ENCODE measurements at places on chromosomes 3 and 15.

- peak; percentile 64 for DNase-seq
Measured at GRCh38 chr3:11846281-11847266, at the start of gene TAMM41. TAMM41 (minus strand) TSS chr3:11846885; CDS start chr3:11846636, 249 bp downstream.

- no peak for DNase-seq
Measured at GRCh38 chr3:6516143-6516542, 344.8 kb upstream of the GRM7 start.

DNA sequence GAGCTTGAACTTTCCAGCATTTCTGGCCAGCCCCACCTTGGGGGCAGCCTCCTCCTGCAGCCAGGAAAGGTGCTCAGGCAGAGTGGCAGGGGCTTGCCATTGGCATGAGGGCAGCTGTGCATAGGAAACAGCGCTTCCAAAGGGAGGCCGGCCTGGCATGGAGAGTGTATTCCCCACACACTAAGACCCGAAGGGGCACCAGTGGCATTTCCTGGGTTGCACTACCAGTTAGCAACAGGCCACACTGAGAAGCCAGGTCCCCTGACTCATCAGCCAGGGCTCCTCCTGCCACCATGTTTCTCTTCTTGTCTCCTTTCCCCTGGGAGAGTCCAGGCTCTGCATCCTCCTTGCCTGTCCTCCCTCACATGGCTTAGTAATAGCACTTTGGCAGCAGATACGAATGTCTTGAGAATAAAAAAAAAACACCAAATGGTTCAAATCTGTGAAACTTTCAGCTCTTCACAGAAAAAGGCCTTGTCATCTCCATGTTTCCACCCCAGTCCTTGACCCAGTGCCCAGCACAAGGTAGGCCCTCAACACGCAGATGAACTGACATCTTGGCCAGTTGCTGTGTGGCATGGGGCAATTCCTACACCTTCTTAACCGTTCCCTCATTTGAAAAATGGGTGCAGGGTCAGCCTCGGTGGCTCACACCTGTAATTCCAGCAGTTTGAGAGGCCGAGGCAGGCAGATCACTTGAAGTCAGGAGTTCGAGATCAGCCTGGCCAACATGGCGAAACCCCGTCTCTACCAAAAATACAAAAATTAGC, 180.4 kb downstream of the SMAD6 start:
- DNase-seq, result no peak

GRCh38 chr3:120516136-120516535, 65.3 kb upstream of the FSTL1 start:
- no peak for DNase-seq

DNA sequence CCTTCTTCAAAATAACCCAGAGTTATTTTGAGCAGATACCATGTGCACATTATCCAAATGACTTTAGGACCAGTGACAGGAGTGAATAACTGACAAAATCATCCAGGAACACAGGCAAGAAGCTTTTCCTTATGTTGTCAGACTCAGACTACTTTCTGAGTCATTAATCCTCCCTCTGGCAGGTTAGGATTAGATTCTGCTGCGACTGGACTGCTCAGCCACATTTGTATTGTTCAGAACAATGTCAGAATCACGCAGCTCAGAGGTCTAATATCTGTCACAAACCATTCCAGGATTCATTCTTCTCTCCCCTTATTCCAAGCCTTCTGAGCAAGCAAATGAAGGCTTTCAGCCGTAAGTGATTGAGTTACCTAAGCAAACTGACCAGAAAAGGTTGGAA, 34.8 kb upstream of the FAM174B start:
- DNase-seq, result no peak

- no peak for DNase-seq
Measured at GRCh38 chr3:89032346-89033013, 74.9 kb upstream of the EPHA3 start.

GRCh38 chr15:37701230-37701629, 233.2 kb upstream of the TMCO5A start:
- DNase-seq, result no peak

DNA sequence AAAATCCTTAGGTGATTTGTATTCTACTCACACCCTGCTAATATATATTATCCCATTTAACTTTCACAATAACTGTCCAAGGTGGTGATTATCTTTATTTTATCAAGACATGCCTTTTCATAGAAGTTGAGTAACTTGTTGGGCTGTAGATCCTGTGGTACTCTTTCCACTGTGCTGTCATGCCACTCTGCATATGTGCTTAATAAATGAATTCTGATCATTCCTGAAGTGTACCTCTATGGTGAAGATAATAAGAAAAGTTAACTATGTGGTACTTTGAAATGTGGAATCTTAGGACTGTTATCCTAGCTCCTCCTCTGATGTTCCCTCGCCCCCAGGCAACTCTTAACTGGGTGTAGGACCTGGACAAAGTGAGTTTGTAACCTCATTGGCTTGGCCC, 5.2 kb downstream of the SNRK start:
- DNase-seq, result no peak

GRCh38 chr3:149120051-149120972, 9.1 kb upstream of the HPS3 start:
- DNase-seq, result peak; percentile 43

DNA sequence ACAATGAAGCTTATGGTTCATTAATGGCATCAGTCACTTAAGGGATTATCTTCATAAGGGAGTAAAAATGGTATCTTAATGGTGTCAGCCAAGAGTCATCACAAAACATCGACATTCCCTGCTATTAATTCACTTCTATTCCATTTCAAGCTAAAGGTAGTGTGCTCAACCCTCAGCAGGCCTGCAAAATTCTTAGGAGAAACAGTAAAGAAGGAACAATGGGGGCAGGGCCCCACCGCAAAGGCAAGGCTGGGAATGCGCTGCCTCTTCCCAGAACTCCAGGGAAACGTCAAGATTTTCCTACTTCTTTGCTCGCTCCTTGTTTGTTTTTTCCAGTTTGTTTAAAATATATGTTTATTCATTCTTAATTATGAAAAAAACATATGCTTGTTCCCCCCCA, 187.3 kb upstream of the TSC22D2 start:
- DNase-seq, result no peak

DNA sequence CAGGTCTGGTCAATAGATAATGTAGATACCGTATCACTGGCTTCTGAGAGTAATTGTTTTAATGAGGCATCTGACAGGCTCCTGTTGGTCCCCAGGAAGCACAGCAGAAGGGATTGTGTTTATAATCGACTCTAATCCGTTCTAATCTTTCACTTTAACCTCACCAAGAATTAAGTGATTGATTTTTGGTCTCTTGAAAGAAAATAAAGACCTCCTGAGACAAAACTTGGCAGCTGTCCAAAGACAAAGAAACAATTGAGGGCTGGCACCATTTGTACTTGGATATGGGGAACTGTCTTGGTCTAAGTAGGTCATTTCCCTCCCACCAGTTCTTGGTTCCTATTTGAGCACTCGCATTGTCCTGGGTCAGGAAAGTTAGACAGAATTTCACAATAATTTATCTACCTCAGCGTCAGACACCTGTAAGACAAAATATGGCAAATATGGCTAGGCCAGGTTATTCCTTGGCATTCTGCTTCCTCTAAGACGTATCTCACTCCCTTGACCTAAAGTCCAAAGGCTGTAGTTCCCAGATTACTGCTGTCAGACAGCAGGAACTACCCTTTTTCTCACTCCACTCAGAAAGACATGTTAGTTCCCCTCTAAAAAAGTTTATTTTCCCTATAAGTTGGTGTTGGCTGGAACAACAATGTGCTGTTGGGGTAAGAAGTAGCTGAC, 22.7 kb upstream of the CD96 start:
- no peak for DNase-seq

DNA sequence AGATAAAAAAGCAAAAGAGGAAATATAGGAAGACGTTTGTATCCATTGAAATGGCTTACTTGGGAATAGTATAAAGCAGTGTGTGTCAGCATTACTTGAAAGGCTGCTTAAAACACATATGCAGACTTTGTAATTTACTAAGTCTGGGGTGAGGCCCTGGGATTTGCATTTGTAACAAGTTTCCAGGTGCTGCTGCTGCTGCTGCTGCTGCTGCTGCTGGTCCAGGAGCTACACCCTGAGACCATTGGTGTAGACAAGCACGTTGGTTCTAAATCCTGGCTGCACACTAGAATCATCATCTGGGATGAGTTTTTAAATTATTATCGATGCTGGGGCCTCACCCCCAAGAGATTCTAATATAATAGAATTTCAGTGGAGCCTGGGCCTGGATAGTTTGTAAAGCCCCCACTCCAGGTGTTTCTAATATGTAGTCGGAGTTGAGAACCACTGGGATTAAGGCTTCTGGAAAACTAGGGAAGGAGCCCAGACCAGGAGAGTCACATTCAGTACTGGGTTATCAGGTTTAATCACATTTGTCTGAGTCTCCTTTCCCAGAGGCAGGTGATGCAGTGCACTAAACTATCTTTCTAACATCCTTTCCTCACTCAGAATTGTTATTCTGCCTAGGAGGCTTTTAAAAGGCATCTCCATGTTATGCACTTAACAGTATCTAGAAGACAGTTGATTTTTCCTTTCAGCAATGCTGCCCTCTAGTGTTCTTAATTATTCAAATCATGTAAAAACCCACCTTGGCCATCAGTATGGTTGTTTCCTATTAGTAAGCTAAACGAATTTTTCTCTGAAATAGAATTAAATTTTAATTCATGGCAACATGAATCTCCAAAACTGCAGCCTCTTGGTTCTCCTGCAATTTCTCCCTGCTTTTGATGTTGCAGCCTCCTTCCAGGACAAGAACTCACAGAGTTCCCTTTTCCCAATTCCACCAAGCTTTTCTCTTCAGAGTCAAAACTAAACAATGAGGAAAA, 45.4 kb downstream of the SSR3 start:
- DNase-seq, result peak; percentile 20

DNA sequence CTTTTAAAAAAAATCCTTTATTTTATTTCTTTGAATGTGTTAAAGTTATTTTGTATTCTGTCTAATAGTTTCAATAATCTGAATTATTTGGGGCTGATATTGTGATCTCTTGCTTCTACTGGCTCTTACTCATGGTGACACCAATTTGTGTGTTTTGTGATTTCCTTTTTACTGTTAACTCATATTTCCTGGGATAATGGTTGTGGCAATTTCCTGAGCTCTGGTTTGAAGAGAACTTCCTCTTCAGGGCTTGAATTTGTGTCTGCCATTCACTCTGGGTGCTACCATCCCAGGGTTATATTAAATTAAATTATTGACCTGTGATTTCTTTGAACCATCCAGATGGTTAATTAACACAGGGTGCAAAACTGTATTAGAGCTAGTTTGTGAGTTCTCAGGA, 60.4 kb upstream of the RNF7 start:
- DNase-seq, result no peak

- no peak for DNase-seq
Measured at GRCh38 chr15:89521605-89522004, 25.2 kb upstream of the RHCG start.

DNA sequence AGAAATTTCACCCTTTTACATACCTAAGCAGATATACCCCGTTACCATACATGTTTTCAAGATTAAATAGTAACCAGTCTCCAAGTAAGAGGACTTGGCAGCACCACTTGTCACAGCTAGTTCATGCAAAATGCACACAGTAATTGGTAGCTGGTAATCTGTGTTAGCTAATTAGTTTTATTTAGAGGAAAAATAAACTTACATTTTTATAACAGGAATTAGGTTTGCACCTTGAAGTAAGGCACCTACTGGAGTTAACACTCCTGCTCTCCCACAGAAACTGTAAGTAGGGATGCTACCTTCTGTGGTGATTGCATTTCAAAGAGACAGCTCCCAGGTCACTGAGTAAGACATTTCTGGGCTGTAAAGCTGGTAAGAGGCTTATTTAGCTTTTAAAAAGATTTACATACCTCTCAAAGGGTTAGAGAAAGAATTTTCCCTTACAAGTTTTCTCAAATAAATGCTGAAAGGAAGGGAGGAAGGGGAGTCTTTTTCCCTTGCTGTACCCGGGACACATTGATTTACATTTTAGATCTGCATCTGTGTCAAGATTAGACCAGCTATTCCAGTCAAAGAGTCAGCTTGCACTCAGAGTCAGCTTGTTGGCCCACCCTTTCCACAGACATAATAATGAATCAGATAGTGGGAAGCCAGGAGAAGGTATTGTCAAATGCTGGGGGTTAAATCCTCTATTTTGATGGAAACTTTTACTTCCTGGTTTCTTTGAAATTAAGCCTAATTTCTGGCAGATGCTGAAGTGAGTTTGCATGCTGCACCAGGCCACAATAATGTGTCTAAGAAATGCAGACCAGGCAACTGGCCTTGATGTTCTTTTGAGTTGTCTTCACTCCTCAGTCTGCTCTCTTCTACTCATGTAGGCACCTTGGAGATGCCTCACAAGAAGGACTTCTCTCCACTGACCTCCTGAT, 77.6 kb upstream of the CHD2 start:
- no peak for DNase-seq

- DNase-seq, result no peak
Measured at GRCh38 chr3:76570436-76571057, 469.4 kb upstream of the ROBO2 start.

- DNase-seq, result peak; percentile 63
Measured at GRCh38 chr3:128073807-128074206, 21.6 kb downstream of the SEC61A1 start.

- no peak for DNase-seq
Measured at GRCh38 chr3:134136604-134137003, 106.9 kb upstream of the SLCO2A1 start.

DNA sequence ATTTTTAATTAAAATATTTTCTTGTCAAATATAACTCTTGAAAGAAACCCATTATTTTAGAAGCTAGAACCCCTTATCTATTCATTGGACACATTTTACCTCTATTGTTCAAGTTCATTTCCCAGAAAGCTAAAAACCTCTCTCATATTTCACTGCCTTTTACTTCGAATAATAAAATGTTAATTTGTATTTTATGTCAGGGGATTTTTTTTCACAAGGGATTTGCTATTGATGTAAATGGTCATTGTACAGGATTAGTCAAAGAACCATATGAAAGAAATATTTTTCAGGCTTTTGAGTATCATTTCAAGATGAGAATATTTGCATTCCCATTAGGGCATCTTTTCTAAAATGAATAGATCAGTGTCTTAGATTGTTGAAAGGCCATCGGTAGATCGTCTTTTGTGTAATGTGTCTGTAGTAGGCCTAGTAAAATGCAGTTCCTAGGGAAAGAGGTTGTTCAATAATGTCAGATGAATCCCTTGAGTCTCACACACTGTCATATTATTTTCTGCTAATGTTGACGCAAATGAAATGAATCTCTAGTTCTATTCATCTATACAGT, 114.5 kb downstream of the ROBO1 start:
- no peak for DNase-seq

GRCh38 chr3:184058029-184058428, 5.2 kb downstream of the HTR3C start:
- no peak for DNase-seq

- DNase-seq, result no peak
Measured at GRCh38 chr3:150365132-150365604, 42.9 kb upstream of the TSC22D2 start.

- no peak for DNase-seq
Measured at GRCh38 chr3:27978440-27978839, 256.3 kb upstream of the EOMES start.

- DNase-seq, result no peak
Measured at GRCh38 chr3:94009608-94010007, 18.8 kb downstream of the STX19 start.

- no peak for DNase-seq
Measured at GRCh38 chr3:102478160-102478559, 43.3 kb downstream of the ZPLD1 start.
